ENCODE measurements at places on chromosomes 1 and 21.

DNA sequence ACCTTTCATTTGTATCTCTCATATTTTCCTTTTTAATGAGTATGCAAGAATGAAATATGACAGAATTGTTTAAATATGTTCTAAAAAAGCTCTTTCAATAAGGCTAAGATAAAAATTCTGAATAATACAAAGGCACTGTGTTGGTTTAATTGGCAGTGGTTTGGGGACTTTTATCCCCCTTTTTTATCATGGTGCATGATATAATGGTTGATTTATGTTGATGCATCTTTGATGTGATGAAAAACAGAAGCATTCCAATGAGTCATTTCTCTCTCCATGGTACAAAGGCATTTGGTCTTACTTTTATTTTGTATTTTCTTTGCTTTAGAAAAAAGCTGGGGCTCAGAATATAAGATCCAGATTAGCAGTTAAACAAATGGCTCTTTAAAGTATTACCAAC is 127.2 kb upstream of the GREM2 start:
- no peak for DNase-seq

DNA sequence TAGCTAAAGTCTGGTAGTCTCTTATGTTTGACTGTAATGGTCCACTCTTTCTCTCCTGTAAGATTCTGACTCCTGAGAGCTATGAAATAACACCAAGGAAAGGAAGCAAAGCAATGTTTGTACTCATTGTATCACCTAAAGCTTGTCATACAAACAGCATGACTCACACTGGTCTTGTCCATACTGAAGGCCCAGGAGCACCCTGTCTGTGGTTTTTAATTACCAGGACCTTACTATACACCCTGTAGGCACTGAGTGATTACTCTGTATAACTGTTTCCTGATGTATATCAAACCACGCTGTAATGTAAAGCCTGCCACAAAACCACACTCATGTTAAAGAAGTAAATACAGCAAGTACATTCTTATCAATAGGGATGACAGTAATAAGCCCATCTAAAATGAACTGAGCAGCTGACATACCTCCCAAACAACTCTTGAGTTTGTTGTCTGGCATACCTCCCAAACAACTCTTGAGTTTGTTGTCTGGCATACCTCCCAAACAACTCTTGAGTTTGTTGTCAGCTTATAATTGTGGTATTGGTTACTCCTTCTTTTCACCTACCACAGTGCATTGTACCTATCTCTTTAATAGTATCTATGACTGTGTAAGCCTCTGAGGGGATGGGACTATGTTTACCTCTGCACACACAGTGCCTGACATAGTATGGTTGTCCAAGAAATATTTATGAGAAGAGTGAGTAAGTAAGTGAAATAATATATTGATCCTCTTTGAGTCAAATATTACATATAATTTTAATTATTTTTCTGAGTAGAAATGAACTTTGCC is 11.6 kb upstream of the TNFSF18 start:
- DNase-seq: no peak

DNA sequence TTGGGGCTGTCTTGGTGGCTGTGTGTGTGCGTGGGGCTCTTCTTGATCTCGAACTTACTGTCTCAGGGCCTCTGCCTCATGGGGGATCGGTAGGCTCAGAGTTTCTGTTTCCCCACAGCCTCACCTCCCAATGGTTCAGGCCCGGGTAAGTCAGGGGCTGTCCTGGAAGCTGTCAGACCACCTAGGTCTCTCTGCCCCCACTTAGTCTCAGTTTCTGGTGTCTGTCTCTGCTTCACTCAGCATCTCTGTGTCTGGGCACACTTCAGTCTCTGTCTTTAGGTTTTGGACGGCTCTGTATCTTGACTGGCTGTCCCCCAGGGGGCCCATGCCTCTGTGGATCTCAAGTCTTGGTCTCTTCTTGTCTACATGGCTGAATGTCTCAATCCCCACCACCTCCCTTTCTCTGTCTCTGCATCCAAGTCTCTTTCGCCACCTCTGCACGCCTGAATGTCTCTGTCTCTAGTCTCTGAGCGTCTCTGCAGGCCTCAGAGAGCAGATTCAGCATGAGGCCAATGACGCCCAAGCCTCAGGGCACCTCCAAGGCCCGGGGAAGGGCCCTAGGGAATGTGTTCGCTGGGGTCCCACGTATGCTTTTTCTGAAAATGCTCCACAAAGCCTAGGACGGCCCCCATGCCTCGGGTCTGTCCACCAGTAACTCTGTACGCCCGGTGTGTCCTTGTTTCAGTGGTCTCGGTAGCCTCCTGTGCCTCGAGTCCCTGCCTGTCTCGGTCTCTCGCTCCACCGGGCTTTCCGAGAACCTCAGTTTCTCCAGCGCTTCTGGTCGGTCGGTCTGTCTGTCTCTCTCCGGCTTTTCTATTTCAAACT is 818 bp downstream of the FHL3 start:
- DNase-seq: no peak

- DNase-seq: no peak
These were observed 18.9 kb downstream of the SGIP1 start for GRCh38 chr1:66552829-66553228.

Data from stimulated activated CD8-positive, alpha-beta memory T cell treated with anti-CD3 and anti-CD28 coated beads, Interleukin-12 subunit alpha, Interleukin-12 subunit beta, amount 100 ng/mL, for 4 hours (primary cell).